NCI-H1048 (cell line): ENCODE measurements at places on chromosomes 3 and 15.

DNA sequence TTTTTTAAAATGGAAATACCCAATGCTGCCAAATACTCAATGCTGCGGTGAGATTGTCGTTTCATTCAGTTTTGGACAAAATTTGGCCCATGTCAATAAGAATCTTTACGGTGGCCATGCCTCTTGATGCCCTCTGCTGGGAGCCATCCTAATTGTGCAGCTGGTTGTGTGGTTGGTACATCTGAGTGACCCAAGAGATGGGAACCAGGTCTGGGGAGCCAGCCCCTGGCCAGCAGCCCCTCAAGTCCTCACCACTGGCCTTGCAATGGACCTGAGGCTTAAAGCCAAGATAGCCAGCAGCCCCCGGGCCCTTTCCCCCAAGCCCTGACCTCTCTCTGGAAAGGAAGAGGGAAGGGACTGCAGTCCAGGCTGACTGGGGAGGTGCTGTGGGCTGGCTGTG, 36.4 kb upstream of the ESYT3 start:
- DNase-seq: no peak

- DNase-seq: no peak
Measured at GRCh38 chr15:42921342-42921731, 759 bp upstream of the TTBK2 start.

DNA sequence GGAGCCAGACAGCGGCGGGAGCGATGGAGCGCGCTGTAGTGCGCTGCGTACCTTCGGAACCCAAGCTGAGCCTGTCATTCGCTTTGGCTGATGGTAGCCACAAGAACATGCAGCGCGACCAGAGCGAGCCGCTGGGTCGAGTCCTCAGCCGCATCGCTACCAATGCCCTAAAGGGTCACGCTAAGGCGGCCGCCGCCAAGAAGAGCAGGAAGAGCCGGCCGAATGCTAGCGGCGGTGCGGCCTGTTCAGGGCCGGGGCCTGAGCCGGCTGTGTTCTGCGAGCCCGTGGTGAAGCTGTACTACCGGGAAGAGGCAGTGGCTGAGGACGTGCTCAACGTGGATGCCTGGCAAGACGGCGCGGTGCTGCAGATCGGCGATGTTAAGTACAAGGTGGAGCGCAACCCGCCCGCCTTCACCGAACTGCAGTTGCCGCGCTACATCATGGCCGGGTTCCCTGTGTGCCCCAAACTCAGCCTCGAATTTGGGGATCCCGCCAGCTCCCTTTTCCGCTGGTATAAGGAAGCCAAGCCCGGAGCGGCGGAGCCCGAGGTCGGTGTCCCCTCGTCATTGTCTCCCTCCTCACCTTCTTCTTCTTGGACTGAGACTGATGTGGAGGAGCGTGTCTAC, 498 bp downstream of the PDE12 start:
- DNase-seq: no peak

- no peak for DNase-seq
Measured at GRCh38 chr3:197376020-197376419, 77.6 kb upstream of the DLG1 start.

DNA sequence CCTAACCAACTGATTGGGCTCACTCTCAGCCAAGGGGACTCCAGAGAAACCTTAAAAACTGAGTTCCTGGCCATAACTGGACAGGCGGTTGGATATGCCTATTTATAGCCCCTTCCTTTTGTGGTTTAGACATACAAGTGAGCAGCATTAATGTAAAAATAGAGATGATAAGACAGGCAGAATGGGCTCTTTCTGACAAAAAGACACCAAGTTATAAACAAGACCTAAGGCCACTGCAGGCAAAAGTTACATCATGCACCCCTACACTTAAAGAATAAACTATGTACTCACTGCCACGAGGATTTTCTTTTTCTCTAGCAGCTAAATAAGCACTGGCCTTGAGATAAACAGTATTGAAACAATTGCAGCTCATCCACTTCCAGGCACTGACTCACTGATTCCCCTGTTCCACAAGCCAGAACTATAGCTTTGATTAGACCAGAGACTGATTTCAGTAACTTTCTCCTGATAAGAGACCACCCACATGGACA, 30.1 kb downstream of the SUCNR1 start:
- no peak for DNase-seq

DNA sequence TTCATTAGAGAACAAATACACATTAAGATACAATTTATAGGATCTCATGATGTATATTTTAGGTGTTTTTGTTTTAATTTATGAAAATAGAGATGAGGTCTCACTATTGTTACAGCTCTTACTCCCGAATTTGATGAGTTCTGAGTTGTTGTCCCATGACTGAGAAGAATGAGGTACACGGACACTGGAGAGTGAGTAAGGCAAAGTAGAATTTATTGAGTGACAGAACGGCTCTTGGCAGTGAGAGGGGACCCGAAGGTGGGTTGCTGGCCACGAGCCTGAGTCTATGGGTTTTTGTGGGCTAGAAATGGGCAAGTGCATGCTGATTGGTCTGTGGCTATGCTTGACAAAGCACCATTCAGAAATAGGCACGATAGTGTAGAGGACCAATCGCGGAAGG, 3.1 kb upstream of the RNF168 start:
- DNase-seq: no peak

DNA sequence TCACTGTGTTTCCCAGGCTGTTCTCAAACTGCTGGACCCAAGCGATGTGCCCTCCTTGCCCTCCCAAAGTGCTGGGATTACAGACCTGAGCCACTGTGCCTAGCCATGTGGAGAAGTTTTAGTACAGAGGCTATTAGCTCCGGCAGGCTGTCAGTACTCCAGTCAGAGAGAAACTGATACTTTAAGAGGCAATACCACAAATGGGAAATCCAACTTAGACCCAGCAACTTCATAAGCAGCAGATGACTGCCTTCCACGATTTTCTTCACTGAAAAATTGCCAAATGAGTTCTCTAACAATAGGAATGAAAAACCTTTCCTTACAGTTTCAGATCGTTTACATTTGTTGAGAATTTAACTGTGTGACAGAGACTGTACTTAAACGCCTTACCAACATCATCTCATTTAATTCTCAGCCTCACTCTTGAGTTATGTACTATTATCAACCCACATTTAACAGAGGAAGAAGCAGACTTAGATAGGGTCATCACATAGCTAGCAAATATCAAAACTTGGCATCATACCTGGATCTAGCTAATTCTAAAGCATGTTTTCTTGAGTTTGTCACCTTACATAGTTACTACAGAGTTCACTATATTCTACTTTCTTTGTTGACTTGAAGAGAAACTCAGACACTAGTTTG, 127.4 kb downstream of the TCF12 start:
- no peak for DNase-seq

DNA sequence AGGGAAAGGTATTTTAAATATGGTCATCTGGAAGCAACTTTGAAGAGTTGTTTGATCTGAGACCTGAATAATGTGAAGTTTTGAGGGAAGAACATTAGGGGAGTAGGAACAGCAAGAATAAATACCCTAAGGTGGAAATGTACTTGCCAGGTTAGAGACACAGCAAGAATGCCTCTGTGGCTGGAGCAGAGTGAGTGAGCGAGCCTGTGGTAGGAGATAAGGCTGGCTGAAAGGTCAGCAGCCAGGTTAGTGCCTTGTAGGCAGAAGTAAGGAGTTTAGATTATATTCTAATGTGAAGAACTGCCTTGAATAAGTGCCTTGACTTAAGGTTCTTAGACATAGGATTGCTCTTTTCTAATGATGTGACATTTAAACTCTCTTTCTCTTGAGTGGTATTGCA, 18.3 kb downstream of the LRRC49 start:
- no peak for DNase-seq

- DNase-seq: no peak
Measured at GRCh38 chr3:186352369-186352768, 9.7 kb downstream of the DGKG start.

- DNase-seq: no peak
Measured at GRCh38 chr15:91422797-91423196, 322.7 kb downstream of the SV2B start.

GRCh38 chr3:155302891-155303290, 9.4 kb upstream of the STRIT1 start:
- DNase-seq: no peak

DNA sequence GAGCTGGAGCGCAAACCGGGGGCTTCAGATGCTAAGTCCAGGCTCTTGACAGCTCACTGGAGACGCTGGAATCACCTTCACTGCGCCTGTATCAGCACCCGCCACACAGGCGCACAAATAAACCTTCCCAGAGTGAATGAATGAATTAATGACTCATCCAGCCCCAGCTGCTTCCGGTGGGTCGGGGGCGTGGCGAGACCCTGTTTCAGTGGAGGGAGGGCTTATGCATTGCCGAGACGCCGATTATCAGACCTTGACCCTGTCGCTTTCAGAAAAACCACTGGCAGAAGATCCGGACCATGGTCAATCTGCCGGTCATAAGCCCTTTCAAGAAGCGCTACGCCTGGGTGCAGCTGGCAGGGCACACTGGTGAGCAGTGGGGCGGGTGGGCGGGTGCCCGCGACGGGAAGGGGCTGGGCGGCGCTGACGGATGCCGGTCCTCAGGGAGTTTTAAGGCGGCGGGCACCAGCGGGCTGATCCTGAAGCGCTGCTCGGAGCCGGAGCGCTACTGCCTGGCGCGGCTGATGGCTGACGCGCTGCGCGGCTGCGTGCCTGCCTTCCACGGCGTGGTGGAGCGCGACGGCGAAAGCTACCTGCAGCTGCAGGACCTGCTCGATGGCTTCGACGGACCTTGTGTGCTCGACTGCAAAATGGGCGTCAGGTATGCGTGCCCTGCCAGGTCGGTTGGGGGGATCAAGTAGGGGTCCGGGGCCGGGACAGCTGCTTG, 7.7 kb downstream of the ITPKA start:
- DNase-seq: no peak

- DNase-seq: no peak
Measured at GRCh38 chr3:157738441-157738840, 235.2 kb upstream of the VEPH1 start.

DNA sequence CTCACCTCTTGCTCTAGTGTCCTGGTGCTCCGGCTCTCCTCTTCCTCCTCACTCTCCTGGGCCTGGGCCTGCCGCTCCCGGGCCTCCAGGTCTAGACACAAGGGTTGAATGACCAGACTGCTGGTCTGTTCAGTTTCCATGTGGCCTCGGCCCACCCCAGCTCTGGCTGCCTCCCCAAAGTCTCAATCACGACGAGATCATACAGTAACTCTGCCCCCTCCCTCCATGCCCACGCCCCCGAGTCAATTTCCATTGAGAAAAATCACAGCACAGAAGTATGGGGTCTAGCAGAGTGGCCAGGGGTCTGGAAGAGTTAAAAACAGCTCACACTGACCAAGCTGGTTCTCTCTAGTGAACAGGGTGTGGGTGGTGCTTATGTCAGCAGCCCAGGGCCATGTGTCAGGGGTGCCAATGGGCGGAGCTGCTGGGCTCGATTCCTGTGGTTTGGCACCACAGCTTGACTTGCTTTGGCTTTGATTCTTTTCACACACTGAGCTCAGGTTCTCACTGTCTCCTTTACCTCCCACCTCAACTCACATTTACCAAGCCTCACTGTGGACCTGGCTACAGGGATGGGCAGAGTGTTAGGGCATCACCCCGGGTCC, 6.9 kb downstream of the C15orf62 start:
- DNase-seq: no peak
